ENCODE measurements at places on chromosomes 1 and 21. TPM values are rescaled to one million over a fixed set of nuclear protein-coding genes. Genes with fewer than 3 reads are reported as not detected.
A peak's percentile ranks its signal among the peaks of the same experiment; 100 is the strongest.

TBX19 gene
- total RNA-seq, result 1.2 TPM

TMEM9 gene
- total RNA-seq, result 104 TPM

PRDX6 gene
- total RNA-seq, result 371 TPM

TSSK3 gene
- 1.4 TPM for total RNA-seq

PLA2G2C gene
- not detected for total RNA-seq

RASAL2 gene
- total RNA-seq, result 23.8 TPM

TRIM45 gene
- total RNA-seq, result 4.1 TPM

DNA sequence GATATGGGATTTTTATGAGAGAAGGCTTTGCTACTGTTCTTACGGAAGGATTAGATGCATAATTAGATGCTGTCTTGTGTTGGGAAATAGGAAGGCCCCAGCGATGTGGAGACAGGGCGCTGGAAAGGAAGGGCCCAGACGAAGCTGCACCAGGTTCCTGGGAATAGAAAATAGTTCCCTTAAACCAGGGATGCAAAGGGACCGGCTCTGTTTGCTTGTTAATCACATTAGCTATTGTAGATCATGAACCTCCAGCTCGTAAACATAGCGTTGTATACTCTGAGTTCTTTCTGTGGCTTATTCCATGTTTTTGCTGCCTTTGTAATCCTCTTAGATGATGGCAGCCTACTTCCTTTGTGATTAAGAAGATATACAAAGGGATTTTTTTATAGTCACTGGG, 79.8 kb upstream of the COX20 start:
- no peak for DNase-seq

DNA sequence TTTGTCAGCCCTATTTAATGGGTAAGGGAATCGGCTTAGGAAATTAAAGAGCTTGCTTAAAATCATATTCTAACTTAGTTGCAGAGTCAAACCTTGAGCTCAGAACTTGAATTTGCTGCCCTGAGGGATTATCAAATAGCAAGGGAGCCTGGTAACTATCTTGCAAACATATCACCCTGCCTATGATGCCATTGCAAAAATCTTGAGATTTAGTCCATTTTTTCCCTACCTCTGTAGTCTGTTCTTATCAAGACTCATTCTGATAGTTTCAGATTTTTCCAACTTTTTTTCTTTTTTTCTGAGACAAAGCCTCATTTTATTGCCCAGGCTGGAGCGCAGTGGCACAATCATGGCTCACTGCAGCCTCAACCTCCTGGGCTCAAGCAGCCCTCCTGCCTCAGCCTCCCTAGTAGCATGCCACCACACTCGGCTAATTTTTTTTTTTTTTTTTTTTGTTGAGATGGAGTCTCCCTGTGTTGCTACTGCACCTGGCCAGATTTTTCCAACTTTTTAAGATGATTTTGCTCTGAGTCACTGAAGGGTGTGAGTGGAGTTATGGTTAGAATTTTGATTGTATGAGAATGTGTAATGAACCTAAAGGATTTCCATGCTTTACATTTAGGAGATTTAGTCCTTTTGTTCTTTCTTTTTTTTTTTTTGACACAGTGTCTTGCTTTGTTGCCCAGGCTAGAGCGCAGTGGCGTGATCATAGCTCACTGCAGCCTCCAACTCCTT, 12.2 kb downstream of the SARS1 start:
- DNase-seq, result no peak

DNA sequence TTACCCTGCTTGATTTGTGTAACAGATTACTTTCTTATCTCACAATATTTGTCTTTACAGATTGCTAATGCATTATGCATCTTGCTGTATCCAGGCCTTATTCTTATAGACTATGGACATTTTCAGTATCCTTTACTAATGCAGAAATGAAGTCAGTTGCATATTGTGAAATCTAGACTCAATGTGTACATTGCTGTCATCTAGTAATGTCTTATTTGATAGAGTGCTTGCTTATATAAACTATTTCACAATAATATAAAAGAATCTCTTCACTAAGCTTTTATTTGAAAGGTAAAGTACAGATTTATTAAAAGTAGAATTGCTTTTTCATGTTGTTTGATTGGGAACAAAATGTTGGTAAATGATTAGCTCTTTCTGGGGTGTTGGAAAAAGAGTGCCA, 39.6 kb downstream of the ALG6 start:
- DNase-seq, result no peak

GRCh38 chr1:168392958-168393549, 112.4 kb downstream of the TBX19 start:
- DNase-seq, result no peak

GRCh38 chr1:31387612-31388011, 14.7 kb upstream of the FABP3 start:
- DNase-seq, result no peak

- DNase-seq, result peak; percentile 42
Measured at GRCh38 chr1:44500181-44501046, 95.4 kb downstream of the RNF220 start.

DNA sequence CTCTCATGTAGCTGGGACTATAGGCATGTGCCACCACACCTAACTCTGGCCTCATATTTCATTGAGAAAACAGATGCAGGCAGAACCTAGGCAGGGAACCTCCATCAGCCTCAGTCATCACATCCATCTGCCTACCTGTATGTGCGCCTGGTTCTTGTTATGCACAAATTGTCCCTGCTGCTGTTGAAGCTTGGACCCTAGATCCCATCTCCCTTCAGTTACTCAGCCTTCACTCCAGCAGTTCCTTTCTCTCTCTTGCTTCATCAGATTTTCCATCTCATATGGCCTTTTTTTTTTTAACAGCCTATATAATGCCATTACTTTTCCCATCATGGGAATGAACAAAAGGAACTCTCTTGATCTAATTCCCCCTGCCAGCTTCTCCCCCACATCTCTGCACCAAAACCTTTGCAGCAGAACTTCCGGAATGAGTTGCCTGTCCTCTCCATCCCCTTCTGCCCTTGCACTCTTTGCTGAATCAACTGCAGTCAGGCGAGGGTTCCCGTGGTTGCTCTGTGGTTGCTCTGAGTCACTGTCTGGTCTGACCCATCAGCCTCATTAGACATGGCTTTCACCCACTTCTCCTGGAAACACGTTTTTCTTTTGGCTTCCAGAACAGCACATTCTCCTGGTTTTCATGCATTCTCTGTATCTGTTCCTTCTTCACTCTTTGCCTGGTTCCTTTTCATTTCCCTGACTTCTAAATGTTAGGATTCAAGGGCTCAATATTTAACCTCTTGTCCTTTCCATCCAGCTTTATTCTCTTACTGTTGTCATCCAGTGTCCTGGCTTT, 41.5 kb downstream of the UBE4B start:
- DNase-seq, result peak; percentile 52

DNA sequence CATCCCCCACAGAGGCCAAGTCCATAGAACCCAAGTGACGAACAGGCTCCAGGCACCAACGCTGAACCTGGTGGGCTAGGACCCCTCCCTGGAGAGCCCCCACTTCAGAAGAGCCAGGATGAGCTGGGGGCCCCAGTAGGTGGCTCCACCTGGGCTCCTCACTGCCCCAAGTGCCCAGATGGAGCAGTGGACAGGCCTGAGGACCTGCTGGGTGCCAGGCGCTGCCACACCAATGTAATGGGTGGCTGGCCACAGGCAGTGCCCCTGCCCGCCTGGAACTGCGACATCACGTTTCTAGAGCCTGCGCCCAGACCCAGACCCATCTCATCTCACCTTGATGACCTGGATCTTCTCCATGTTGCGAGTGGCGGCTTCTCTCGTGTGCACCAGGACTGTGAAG, 5.6 kb downstream of the MAD2L2 start:
- no peak for DNase-seq

GRCh38 chr21:45970674-45971615, 10.6 kb upstream of the COL6A1 start:
- peak; percentile 83 for DNase-seq

DNA sequence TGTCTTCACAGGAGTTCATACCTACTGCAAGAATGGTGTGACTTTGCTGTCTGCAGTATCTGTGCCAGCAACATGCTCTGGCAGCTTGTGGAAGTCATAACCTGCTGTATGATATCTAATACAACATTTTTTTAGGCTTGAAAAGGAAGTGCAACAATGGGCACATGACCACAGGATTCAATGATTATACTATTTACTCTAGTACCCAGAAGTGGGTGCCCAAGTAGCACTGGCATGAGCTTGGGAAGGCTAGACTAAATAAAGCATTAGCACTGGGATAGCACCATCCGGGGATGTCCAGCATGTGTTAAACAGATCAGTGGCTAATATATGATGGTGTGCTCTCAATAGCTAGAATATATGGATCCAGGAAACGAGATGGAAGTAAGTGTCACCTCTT, 98.6 kb upstream of the PDE4B start:
- no peak for DNase-seq

DNA sequence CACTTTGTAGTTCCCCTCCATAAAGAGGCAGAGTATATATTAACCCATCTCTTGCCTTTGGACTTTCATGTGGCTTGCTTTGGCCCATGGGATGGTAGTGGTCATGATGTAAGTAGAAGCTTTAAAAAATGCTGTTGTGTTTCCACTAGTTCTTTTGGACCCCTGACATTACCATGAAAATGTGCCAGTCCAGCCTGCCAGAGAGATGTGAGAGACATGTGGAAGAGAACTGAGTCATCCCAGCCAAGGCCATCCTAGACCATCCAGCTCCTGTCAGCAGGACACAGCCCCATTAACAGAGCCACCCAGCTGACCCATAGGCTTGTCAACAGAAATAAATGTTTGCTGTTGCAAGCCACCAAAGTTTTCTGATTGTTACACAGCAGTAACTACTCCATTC, 3.9 kb upstream of the CD101 start:
- DNase-seq, result no peak

DNA sequence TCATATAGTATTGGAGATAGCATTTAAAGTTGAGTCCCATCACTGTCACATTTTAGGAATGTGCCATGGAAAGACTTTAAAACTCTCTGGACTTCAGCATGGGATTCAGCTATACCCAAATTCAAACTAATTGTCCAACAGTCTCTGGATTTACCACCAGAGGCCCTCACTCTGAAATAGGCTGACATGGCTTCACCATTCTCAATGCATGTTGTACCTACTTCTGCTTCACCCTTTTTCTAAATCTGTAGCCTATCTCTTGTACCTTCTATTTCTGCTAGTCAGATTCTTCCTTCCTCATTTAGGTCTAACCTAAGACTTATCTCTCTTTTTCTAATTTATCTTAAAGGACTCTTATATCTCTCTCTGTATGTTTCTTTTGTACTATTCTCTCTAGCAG, 512.7 kb upstream of the ZRANB2 start:
- DNase-seq, result no peak

GRCh38 chr1:57916041-57916440, 492.2 kb upstream of the DAB1 start:
- no peak for DNase-seq

GRCh38 chr1:163826500-163826899, 504.7 kb downstream of the NUF2 start:
- no peak for DNase-seq

GRCh38 chr1:99251308-99251707, 13.0 kb upstream of the PLPPR4 start:
- no peak for DNase-seq

DNA sequence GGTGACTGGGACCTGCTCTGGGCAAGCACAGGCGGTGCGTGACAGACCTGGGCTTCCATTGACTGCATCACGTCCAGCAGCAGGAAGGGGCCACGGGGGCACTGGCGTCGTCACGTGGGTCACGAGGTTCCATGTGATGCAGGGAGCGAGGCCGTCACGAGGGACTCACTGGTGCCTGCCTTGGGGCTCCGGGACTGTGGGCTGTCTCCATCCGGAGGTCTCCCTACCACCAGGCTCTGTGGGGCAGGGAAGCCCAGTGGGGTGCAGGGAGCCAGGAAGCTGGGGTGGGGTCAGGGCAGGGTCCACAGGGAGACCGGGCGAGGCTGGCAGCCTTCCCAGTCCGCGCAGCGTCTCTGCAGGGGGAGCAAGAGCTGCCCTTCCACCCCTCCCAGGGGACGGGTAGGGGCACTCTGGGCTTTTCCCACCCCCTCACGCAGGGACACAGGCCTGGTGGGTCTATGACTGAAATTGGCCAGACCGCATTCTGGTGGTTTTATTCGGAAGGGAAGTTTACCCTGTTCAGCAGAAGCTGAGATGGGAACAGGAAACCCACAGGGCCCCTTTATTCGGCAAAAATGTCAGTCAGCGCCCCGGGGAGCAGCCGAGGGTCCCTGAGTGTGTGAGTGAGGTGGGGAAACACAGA, 416 bp upstream of the TNFRSF14 start:
- no peak for DNase-seq

GRCh38 chr21:44380876-44381275, 27.5 kb downstream of the TRPM2 start:
- DNase-seq, result no peak

DNA sequence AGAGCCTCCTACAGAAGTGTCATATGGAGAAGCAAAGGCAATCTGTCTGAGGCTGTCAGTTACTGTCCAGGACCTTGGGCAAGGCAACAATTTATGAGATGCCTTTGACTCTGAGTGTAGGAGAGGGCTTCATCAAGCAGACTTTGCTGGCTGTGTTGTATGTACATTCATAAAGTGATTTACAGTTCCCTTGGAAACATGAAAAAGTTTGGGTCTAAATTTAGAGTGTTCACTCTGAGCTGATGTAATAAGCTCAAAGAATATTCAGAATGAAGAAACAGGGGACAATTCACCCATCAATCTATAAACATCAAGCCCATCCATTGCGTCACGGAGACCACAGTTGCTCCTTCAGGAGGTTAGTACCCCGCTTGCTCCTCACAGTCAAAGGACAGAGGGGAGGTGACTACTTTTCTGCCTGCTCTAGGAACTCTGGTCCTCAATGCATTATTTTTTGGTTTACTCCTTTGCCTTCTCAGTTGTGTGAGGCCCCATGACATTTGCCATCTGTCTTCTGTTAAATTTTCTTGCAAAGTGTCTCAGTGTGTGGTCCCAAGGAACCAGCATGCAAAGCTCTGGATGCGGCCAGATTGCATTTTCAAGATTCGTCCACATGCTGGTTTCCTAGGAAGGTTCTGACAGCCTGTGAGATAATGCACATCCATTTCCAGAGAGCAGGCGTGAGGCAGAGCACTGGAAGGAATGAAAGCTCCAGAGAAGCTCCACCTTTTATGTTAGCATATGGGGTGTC, 241.1 kb upstream of the KIAA0040 start:
- no peak for DNase-seq

- no peak for DNase-seq
Measured at GRCh38 chr1:203638103-203638475, 11.5 kb downstream of the ATP2B4 start.

DNA sequence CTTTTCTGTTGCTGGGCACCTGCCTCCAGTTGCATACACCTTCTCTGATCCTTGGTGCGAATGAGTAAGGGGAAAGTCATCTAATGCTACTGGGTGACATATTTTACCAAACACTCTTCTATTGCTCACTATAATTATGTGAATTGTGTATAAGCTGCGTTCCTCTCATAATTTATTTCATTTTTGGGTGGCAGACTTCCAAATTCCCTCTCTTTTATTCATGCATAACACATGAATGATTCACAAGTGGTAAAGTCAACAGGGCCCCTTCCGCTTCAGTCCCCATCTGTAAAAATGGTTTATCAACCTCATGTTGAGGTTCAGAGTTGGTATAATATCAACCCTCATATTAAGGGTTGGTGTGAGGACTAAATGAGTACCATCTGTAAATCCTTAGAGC, 3.2 kb upstream of the QSOX1 start:
- no peak for DNase-seq

- no peak for DNase-seq
Measured at GRCh38 chr1:78079580-78079979, 33.8 kb downstream of the GIPC2 start.

GRCh38 chr1:156062189-156062588, 1.2 kb downstream of the RAB25 start:
- DNase-seq, result peak; percentile 40

All from hepatocyte (in vitro differentiated cells).